ENCODE measurements at places on chromosomes 2 and 18.

DNA sequence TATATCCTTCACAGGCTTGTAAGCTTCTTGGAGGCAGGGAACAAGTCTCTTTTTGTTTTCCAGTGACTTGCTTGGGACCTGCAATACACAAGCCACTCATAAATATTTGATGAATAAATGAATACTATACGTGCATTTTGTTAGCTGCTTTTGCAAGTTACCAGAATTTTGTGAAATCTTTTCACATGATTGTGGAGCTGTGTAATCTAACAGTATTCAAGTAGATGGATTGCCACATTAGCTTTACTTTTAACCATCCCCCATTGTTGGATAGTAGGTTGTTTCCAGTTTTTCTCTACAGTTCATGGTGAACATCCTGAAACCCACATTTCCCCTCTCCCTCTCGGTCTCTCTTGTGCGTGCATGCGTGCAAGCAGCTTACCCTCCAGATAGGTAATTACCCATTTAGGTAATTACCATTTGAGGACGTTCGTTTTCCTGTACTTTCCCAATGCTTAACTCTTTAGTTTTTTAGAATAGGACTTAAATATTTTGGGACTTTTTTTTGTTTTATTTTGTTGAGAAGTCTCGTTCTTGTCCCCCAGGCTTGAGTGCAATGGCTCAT, 12.5 kb downstream of the ZNF407 start:
- peaks cover 7% of the 10 kb centered on the region for H3K4me1 ChIP-seq
- H3K27me3 ChIP-seq = no peaks in the 10 kb centered on the region
- H3K36me3 ChIP-seq = no peaks in the 10 kb centered on the region
- no peak overlapping the region for H3K27ac ChIP-seq
- no peak for DNase-seq

DNA sequence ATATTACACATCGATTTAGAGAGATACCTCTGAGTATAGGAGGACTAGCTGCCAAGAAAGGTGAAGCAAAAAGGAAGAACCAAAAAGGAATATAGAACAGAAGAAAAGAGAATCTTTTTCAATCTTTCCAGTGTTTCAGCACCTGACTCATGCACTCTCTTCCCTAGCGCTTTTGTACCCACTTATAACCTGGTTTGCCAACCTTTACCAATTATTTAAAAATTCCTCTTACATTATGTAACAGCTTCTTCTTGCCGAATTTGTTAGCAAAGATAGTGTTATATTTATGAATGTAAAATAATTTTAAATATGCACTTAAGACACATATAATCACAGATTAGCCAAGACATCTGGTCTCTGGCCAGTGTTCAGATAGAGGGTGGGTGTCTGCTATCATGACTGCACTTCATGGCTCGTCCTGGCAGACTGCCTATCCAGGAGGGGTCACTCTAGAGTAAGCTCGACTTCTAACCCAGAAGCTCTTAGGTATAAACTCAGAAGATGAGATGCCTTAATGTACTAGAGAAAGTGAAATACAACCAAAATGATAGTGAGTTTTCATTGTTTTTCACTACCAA, 122.9 kb downstream of the ATAD2B start:
- no peaks in the 10 kb centered on the region for H3K36me3 ChIP-seq
- H3K4me3 ChIP-seq = no peak overlapping the region
- no peak overlapping the region for H3K27ac ChIP-seq

GRCh38 chr18:12658426-12659138, 675 bp upstream of the SPIRE1 start:
- H3K36me3 ChIP-seq = no peaks in the 10 kb centered on the region
- no peak overlapping the region for H3K27ac ChIP-seq
- H3K27me3 ChIP-seq = peaks cover 11% of the 10 kb centered on the region

DNA sequence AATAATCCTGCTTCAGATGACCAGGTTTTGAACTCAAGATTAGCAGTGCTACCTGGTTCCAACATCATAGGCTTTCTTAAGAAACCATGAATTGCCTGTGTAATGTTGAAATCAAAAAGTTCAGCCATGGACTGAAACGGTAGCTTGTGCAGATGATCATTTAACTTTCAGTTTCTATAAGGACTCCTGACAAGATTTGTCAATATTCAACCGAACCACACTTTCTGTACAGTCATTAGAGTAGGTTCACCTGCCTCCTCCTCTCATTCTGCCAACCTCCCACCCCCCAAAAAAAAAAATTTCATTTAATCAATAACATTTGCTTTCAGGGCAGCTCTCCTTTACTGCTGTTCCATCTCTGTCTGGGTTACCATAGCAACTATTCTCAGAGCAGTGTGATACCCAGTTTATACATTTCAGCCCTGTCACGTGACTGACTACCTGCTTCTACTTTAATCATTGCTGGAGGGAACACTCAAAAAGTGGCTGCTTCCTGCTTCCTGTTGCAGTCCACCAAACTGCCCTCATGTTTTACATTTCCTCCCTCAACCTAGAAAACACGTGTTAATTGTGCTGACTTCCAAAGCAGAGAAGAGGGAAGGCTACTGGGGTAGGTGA, 275.5 kb downstream of the SS18 start:
- peak; percentile 61 for DNase-seq
- no peaks in the 10 kb centered on the region for H3K27me3 ChIP-seq
- peak overlapping the region; percentile 20 for H3K4me3 ChIP-seq
- H3K27ac ChIP-seq = no peak overlapping the region
- peaks cover 16% of the 10 kb centered on the region for H3K4me1 ChIP-seq

DNA sequence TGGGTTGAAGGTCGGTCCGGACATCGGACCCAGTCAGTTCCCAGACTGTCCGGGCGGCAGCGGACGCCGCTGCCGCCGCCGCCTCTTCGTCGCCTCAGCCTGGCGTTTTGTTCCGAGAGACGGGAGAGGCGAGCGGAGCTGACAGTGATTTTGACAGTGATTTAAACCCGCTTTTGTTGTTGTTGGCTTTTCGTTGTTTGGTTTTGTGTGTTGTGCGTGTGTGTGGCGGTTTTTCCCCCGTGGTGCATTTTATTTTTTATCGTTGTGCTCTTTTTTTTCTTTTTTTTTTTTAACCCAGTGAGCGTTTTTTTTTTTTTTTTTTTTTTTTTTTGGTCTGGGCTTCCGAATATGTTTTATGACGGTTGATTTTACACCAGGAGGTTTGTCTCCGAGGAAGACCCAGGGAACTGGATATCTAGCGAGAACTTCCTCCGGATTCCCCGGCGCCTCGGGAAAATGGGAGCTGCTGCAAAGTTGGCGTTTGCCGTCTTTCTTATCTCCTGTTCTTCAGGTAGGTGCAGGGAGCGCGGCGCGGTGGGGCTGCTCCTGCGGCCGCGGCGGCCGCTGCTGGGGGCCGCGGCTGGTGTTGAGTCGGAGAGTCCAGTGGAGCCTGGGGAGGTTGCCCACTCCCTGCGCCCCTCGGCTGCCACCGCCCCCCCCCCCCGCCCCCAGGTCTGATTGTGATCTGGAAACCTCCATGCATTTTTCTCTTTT, at the start of gene ACVR2A:
ACVR2A (plus strand) TSS at position 333 of the 714 bp plus-strand sequence; CDS start at position 457, 124 bp downstream.
- H3K27ac ChIP-seq = peak within 1 kb of the TSS; percentile 69
- H3K36me3 ChIP-seq = no peaks in the 10 kb centered on the region
- peaks cover 6% of the 10 kb centered on the region for H3K4me1 ChIP-seq
- H3K4me3 ChIP-seq = peak within 1 kb of the TSS; percentile 75
